ENCODE measurements at places on chromosomes 3 and 15.
A peak's percentile ranks its signal among the peaks of the same experiment; 100 is the strongest.

DNA sequence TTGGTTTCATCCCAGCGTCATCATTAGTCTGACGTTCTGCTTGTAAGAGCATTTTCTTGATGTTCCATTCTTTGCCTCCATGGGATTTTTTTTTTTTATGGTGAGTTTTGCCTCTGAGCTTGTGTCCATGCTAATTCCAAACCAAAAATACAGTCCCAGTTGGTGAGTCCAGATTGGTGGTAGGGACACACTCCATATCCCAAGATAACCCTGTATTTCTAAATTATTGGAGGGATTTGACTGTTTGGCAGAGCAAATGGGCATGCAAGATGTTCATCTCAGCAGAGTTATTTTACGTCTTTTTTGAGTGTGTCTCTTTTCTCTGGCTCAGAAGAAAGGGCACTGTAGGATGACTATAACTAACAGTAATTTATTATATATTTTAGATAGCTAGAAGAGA, 526.8 kb upstream of the CFAP20DC start:
- DNase-seq, result no peak

DNA sequence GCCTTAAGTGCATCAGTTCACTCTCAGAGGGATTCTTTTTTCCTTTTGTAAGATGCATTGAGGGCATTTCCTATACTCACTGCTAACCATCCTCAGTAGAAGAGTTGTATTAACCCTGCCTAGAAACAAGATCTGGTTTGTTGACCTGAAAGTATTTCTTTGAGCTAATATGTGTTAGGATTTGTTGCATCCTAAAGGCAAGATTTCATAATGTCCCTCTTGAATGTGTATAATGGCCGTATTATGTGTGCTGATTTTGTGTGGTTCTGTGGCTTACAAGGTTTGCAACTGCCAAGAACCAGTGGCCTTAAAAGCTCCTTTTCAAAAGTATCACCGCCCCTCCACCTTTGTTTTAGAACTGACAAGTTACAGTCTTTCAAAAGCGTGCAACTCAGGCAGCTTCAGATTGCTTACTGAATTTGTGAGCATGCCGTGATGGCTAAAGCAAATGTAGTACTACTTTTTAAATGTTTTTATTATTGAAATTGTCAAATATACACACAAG, 182.0 kb upstream of the BHLHE40 start:
- no peak for DNase-seq

DNA sequence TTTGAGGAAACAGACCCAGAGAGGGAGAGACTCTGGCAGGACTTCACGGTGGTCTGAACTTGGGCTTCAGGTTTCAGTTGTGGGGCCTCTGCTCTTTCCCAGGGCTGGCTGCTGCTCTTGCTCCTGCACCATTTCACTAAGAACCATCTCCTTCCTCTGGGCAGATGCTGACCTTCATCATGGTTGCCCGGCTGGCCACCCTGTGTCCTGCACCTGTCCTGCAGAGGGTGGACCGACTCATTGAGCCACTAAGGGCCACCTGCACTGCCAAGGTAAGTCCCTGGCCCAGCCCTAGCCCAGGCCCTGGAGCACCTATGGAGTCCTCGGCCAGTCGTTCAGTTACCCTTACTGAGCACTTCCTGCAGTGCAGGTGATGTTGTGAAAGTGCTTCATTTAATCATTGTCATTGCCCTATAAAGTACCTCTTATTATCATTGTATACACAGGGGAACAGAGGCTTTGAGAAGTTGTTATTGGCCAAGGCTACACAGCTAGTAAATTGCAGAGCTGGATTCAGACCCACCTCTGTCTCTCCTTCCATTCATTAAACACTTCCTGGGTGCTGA, 10.0 kb downstream of the RPL32 start:
- DNase-seq, result no peak

DNA sequence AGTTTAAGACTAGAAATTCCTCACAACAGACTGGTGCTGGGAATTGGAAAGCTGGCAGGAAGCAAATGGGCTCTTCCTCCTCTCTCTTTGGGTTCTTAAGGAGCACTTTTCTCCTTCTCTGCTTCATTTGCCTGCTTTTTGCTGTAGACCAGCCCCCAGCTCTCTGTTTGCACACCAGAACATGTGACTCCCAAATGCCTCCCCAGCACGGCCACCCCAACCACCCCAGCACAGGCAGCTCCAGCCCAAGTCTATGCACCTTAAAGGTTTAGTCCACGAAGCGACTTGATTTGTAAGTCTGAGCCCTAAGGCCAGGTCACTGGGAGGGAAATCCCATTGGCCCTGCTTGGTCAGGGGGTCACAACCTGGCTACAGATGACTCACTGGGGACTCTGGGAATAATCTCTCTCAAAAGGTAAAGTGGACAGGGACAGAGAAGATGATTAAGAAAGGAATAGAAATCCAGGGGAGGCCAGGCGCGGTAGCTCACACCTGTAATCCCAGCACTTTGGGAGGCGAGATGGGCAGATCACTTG, 377.8 kb upstream of the PROK2 start:
- no peak for DNase-seq

GRCh38 chr3:19030522-19030839, 117.8 kb upstream of the KCNH8 start:
- DNase-seq, result peak; percentile 3

- no peak for DNase-seq
Measured at GRCh38 chr15:41988896-41989572, 16.7 kb upstream of the EHD4 start.

- no peak for DNase-seq
Measured at GRCh38 chr3:4218456-4219226, 84.5 kb upstream of the SETMAR start.

DNA sequence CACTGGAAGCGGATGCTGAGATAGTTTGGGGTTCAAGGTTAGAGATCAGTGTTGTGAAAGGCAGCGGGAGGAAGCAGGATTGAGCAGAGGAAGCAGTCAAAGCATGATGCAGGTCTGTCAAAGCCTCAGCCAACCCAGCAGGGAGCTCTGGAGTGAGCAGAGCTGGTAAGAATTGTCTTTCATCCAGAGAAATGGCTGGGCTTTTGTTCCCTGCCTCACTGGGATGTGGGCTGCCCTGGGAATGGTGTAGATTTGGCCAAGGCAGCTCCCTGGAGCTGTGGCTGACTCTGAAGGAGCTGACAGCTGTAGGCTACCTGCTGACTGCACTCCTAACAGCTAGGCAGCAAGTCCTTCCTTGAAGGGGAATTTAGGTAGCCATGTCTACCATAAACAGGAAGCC, 61.9 kb upstream of the STXBP5L start:
- peak; percentile 29 for DNase-seq

DNA sequence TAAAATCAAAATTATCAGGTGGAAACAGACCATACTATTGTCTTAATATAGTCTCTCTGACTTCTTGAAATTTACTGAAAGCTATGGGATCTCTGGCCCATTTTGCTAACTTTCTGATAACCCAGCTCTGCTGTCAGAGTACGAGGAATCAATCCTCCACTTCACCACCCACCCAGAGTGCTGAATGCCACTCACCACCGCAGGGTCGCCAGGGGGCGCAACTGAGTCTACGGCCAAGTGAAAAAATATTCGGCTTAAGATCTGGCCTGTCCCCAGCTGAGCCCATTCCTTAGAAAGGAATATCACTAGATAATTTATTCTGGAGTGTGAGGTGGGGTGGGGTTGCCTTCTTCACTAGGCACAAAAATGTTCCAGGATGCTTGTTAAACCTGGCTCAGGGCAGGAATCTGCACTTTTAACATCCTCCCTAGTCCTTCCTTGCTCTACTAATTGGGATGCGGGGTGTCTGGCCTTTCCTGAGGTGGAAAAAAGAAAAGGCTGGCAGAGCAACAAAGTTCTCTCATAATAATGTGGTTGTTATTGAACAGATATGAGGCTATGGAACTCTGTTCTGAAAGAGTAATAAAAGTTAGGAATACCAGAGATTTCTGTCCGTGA, 520.6 kb downstream of the MFSD1 start:
- DNase-seq, result peak; percentile 81
